Smooth muscle cell of the brain vasculature (primary cell): ENCODE measurements at places on chromosomes 6 and 20.

GRCh38 chr20:25355011-25355595 lies 35.5 kb downstream of the ABHD12 start:
- no peak for DNase-seq

DNA sequence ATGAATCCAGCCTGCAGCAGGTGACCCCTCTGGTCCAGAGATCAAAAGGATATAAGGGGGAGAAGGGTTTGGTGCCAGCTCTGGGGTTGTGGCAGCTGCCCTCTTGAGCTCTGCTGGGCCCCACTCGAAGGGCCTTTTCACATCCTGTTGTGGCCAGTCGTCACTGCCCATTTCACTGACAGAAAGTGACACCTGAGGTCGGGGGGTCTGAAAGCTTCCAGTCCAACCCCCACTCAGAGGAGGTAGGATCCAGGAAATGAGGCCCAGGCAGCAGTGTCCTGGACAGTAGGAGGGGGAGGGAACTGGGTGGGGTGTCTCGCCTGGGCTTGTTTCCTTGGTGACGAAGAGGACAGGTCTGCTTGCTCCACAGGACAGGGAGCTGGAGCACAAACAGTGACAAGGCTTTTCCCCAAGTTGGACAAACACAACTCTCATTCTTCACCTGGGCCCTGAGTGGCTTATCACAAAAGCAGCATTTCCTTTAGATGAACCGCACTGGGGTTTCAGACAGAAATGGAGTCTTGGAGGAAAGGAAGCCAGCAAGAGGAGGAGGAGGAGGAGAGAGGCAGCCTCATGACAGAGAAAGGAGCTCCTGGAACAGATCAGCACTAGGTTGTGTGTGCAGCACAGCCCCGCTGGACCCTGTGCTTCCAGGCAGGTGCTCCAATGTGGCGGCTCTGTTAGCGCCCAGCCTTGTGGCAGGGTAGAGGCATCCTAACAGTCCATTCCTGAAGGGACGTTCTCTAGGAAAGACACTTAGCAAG lies 11.0 kb downstream of the FRS3 start:
- DNase-seq: no peak

- DNase-seq: no peak
Measured at GRCh38 chr6:21142741-21143140, 450.8 kb upstream of the SOX4 start.

- DNase-seq: no peak
Measured at GRCh38 chr6:139395891-139396301, 21.4 kb upstream of the CITED2 start.

DNA sequence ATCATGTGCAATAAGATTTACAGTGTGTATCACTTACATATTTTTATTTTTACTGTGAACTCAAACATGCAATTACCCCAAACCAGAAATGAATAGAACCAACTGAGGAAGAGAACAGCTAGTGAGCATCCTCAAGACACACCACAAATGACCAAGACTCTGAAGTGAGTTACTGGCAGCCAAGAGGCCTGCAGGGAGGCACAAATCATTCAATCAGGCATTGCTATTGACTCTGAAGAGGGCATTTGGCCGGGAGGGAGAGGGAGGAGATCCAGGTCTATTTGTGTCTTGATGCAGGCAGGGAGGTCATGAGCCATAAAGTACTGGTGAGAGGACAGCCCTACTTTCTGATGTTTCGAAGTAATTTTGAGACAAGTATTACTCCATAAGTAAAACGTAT lies 257.7 kb downstream of the BCKDHB start:
- DNase-seq: no peak

DNA sequence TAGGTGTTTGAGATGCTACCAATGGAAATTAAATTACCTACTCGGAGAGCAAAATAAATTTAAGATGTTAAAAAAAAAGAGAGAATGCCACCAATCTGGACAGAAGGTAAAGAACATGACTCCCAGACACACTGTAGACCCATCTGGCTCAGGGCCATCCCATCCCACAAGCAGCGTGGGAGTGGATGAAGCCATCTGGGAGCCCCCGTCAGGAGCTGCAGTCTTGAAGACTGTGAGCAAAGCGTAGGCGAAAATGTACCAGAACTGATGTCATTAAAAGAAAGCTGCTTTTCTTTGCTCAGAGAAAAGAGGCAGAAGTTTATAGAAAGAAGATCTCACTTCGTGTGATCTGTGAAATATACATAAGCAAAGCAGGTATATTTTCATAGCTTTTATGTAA lies 815.7 kb downstream of the QKI start:
- DNase-seq: no peak

DNA sequence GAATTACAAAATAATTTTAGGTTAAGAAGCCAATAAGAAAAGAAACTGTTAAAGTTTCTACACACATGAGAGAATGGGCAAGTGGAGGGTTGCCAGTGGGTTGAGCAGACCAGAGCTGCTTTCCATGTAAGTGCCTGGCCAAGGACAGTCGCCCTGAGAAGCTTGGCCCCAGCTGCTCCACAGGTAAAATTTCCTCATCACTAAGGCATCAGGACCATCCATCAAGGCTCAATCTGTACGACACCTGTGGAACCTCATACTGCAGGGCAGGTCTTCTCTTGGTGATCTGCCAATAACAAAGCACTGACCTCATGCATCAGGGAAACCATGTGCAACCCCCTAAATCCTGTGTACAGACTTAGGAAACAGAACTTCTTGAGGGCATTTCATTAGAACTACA lies 115.4 kb downstream of the INSM1 start:
- DNase-seq: no peak

DNA sequence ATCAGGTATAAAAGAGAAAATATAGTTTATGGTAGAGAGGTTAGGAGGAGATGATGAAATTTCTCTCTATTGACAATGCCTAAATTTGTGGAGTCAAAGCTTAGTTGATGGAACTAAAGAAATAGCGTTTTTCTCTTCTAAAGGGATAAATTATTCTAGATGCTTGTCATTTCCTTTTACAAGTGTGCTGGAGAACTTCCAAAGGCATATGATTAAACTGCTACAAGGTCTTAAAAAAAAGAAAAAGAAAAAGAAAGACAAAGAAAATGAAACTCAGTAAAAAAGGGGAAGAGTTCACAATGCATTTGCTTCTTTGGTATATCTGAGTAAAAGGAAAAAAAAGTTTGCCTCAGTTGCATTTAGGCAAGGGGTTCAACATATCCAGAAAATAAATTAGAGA lies 499.8 kb upstream of the PTCHD4 start:
- no peak for DNase-seq

DNA sequence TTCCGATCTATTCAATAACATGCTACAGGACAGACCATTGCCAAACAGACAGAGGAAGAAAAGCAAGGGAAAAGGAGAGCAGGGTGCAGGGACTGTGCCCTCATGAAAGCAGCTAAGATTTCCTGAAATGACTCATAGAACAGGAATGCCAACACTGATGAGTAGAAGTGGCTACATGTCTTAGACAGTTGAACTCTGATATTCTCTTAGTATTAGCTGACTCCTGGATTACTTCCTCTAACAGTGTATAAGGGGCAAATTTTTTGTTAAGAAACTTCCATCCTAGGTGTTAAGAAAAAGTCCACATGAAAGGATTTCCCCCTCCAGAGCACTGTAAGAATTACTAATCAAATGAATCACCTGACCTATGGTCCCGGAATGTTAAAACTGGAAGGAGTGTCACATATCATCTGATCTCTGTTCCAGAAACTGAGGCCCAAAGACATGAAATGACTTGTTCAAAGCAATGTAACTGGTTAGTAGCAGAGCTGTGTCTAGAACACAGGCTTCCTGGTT lies 224.9 kb downstream of the IBTK start:
- no peak for DNase-seq

GRCh38 chr6:91081452-91082067 lies 494.7 kb upstream of the MAP3K7 start:
- peak; percentile 62 for DNase-seq

- DNase-seq: no peak
Measured at GRCh38 chr6:166645896-166646295, 18.8 kb upstream of the RPS6KA2 start.

DNA sequence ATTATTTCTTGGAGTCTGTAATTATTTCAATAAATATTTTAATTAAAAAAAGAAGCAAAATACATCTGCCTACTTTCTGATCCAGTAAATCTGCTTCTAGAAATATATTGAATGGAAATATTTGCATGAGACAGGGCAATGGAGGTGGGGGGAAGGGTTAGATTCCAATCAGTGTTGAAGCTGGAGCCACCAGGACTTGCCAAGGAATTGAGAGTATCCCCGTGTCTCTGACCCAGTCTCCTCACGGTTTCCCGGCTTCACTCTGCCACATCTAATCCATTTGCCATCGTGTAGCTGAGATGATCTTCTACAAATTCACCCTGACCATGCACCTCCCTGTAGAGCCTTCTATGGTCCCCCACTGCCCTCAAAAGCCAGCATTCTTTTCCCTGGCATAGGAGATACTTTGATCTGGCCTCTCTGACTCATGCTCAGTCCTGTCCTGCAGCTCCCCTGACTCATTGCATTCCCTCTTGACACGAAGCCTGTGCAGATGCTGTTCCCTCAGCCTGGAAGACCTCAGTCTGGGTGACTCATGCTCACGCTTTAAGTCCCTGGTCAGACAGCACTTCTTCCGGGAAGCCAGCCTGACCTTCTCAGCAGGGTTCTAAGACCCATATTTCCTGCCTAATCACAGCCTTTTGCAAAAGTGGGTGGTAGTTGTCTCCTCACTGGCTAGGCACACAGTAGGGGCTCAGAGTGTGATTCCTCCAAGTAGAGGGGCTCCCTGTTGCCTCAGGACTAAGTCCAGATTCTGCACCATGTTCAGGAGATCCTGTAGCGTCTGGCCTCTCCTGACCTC lies 23.0 kb upstream of the FKBP1A start:
- DNase-seq: peak; percentile 50
